ENCODE measurements at places on chromosomes 2 and 18.

DNA sequence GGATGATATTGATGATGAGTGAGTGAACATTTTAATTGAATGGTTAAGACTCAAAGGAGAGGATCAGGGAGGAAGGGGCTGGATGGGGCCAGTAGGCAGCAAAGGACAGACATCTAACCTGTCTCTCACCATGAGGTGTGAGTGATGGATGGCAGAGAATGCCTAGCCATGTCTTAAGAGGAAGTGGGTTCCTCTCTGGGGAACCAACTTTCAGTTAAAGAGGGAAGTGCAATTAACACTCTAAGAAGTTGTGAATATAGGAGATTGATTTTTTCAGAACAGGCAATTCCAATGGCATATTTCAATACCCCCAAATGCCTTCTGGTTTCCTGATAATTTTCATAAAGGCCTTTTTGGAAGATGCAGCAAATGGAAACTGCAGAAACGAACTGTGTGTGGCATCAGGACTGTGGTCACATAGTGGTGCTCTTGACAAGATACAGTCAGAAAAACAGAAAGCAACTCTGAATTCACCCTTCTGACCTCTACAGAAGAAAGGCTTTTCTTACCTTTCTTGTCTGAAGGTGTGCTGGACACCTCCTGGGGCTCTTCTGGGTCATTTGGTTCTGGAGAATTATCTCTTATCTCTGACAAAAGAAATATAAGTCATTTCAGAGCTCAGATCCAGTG, 10.2 kb downstream of the SP110 start:
- no peak for DNase-seq

- no peak for DNase-seq
Measured at GRCh38 chr2:191851158-191851557, 4.3 kb upstream of the CAVIN2 start.

DNA sequence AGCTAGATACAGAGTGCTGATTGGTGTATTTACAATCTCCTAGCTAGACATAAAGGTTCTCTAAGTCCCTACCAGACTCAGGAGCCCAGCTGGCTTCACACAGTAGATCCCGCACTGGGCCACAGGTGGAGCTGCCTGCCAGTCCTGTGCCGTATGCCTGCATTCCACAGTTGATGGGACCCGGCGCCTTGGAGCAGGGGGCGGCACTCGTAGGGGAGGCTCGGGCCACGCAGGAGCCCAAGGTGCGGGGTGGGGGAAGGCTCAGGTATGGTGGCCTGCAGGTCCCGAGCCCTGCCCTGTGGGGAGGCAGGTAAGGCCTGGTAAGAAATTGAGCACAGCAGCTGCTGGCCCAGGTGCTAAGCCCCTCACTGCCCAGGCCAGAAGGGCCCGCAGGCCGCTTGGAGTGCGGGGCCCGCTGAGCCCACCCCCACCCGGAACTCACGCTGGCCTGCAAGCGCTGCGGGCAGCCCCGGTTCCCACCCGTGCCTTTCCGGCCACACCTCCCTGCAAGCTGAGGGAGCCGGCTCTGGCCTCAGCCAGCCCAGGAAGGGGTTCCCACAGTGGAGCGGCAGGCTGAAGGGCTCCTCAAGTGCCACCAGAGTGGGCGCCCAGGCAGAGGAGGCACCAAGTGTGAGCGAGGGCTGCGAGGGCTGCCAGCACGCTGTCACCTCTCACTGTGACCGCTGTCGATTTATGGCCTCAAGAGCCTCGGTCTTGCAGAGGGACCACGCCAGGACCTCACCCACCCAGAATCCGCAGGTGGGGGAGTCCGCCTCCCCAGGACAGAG, 76.5 kb downstream of the MEX3C start:
- DNase-seq: no peak

GRCh38 chr2:217942731-217943335, 60.0 kb downstream of the TNS1 start:
- DNase-seq: no peak

GRCh38 chr2:159227467-159227866, 59.0 kb downstream of the WDSUB1 start:
- no peak for DNase-seq

GRCh38 chr2:200428961-200429665, 80.8 kb downstream of the KCTD18 start:
- DNase-seq: no peak

DNA sequence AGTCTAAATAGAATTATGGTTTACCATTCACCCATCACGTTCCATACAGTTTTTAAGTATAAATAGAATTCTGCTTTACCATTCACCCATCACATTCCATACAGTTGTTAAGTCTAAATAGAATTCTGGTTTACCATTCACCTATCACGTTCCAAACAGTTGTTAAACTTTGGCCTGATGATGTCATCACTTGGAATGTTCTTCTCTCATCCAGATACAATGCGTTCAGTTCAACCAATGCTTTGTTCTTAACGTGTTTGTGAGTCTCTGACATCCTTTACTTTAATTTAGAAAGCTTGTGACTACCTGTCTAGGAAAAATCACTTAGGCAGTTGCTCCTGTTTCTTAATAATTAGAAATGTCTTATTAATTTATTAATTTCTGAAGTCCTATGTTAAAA, 236.3 kb upstream of the RASGRP3 start:
- DNase-seq: no peak

DNA sequence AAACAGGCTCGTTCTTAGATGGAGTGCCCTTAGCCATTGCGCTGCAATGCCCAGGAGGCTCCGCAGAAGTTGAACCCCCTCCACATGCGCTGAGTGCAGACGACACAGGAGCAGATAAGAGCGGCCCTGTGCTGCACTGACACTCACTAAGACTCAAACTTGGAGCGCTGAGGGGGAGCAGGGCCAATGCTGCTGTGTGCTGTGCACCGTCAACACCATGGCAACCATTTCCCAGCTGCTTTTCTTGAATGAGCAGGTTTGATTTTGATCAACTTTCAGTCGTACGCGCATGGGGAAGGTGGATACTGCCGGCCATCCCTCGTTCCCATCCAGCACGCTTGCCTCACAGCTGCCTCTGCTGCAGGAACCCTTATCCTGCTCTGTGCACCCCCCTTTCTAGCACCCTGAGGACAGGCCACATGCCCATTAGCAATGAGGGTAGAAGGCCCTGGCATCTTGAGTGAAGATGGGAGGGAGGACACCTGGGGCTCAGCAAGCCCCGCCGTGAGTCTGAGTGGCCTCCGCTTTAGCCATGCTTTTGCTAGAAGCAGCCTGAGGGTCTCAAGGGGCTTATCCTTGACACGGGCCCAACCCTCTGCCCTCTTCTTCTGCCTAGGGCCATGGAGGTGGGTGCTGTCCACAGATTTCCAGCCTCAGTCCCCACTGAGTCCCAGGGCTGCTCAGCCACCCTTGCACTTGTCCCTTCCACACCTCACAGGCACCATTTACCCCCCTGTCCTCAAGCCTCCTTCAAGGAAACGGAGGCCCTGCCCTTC, 271.9 kb downstream of the PHLPP1 start:
- DNase-seq: no peak

DNA sequence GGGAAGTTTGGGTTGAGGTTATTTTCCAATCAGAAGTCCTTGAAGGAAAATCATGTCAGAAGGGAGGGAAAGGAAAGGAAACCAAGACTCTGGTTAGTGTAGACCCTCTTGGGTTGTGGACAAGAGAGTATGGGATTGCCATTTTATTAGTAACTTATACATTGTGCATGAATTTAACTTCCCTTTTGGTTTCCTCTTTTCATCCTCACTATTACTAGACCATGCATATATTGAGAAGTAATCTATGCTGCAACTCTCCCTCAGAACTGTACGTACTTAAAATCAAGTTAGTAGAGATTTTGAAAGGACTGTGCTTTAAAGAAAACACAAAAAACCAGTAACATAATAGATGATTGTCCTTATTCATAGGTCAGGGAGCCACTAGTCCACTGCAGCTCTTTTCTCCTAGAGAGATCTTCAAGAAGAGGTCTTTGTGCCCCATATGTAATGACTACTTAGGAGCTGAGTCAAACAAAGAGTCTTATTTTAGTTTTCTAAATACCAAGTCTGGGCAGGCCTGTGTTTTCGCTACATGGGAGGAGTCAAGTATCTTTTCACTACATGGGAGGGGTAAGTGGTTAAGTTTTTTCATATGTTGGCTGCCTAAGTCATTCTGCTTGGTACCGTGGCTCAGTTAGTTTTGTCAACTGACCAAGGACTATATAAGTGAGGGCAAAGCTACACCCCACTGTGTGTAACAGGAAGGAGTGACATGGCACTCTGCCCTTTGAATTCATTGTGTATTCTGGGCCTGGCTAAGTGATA, 25.2 kb upstream of the FAM117B start:
- no peak for DNase-seq

DNA sequence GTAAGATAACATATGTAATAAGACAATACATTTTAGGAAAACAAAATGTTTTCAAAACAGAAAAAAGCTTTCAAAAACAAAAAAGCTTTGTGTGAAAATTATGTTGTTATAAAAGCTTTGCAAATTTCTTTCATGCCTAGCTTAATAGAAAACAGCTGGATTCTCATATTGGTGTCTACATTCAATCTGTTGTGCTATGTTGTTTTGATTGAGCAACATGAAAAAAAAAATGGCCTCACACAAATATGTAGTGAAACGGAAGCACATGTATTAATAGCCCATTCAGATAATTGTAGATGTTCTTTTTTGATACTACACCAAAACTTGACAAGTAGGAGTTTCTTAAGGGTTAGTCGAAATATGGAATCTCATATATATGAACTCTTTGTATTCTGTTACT, 197.5 kb downstream of the ZEB2 start:
- DNase-seq: no peak

- DNase-seq: no peak
Measured at GRCh38 chr2:176002688-176003210, 682 bp upstream of the LNPK start.

- no peak for DNase-seq
Measured at GRCh38 chr18:78992041-78993011, 12.7 kb downstream of the SALL3 start.

GRCh38 chr18:41992066-41992465, 37.0 kb downstream of the PIK3C3 start:
- no peak for DNase-seq

DNA sequence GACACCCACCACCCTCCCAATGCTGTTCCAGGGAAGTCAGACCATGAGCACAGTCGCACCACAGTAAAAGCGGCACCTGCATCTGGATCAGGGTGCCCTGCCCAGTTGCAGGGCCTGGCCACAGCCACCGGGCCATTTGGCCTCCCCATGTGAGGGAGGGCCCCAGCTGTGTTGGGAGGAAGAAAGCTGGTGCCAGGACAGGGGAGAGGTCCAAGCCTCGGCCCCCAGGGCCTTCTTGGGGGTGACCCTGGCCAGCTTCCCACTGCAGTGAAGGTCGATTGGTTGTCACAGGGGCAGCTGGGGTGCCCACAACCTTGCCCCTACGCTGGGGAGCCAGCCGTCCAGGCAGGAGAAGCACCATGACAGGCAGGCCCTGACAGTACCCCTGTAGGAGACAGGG, 183.2 kb upstream of the RAB6C start:
- DNase-seq: no peak

DNA sequence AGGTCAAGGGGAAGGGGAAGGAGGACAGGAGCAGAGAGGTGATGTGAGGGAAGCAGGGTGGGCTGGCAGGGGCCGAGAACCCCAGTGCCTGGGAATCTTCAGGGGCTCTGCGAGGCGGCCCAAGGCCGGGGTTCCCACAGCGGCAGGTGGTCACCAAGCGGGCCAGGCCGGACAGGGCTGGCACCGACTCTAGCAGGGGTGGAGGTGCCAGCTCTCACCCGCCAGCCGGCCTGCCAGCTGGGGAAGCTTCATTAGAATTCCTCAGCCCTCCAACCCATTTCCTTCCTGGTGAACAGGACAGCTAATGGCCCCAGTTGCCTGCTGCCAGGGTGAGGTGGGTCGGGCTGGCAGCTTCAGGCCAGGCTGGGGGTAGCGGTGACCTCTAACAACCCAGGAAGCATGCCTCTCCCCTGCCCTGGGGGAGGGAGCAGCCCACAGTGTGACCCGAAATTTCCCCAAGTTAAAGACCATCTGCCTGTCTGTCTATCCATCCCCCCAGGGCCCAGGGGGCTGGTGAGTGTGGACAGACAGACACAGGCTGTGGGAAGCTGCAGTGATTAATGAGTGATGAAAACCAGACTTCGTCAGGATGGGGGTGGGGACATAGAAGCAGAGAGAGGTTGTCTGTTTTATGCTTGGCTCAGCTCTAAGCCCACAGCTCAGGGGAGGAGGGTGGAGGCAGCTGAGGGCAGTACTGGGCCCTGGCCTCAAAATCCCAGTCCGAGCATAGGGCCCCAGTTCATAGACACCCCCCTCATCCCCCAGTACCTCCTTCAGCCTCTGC, 144.1 kb downstream of the ZFP36L2 start:
- no peak for DNase-seq

DNA sequence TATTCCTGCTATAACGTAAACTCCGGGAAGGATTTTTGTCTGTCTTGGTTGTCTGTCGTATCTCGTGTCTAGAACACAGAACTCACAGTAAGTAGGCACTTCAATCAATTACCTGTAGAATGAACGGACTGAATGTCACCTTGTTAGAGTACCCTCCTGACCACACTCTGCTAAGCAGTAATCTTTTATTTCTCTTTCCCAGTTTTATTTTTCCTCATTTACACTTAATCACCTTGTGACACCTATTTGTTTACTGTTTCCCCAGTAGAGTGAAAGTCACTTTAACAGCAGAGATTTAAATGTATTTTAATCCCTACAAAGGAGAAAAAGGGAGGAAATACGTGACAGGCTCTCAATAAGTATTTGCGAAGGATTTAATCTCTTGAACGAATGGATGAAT, 514 bp upstream of the EPB41L5 start:
- DNase-seq: no peak

DNA sequence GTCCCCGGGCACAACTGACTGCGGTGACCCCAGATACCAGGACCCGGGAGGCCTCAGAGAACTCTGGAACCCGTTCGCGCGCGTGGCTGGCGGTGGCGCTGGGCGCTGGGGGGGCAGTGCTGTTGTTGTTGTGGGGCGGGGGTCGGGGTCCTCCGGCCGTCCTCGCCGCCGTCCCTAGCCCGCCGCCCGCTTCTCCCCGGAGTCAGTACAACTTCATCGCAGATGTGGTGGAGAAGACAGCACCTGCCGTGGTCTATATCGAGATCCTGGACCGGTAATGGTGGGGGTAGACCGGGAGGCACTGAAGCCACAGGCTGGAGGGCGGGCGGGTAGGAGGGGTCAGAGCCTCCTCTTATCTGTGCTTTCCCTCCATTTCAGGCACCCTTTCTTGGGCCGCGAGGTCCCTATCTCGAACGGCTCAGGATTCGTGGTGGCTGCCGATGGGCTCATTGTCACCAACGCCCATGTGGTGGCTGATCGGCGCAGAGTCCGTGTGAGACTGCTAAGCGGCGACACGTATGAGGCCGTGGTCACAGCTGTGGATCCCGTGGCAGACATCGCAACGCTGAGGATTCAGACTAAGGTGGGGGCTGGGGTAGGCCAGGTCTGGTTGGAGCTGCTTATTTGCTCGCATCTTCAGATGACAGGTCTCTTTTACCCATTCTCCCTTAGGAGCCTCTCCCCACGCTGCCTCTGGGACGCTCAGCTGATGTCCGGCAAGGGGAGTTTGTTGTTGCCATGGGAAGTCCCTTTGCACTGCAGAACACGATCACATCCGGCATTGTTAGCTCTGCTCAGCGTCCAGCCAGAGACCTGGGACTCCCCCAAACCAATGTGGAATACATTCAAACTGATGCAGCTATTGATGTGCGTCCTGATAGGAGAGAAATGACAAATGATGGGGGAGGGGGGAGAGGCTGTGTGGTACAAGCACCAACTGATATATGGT, 780 bp downstream of the HTRA2 start:
- no peak for DNase-seq

- DNase-seq: no peak
Measured at GRCh38 chr2:190578158-190579057, 43.9 kb upstream of the NEMP2 start.

Data from NCI-H1694 treated with DMSO at 0.1 percent for 48 hours (cell line).